B cell (primary cell): ENCODE measurements at places on chromosomes 5 and 9. TPM values are rescaled to one million over a fixed set of nuclear protein-coding genes. Genes with fewer than 3 reads are reported as not detected.

DNA sequence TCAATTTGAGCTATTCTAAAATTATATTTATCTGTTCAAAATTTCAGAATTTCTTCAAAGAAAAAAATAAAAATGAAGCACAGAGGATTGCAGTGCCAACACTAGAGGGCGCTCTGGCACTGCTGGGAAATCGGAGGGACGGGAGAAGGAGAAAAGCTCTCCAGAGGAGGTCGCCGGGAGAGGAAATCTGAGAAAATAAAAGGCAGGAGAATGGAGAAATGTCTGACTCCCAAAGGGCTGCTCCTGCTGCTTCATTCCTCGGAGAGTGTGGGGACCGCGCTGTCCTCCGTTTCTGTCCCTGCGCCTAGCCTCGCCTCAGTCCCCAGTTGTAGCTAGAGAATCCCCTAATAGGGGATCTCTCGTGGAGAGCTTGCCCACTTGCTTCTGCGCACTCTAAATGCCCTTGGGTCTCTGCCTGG, 40.0 kb upstream of the ARSB start:
- H3K27me3 ChIP-seq, result peaks cover 8% of the 10 kb centered on the region
- H3K4me3 ChIP-seq, result no peak overlapping the region
- peak; percentile 58 for DNase-seq
- H3K27ac ChIP-seq, result no peak overlapping the region

GNAQ gene
- total RNA-seq, result 0.36 and 1.4 TPM in 2 replicates

DNA sequence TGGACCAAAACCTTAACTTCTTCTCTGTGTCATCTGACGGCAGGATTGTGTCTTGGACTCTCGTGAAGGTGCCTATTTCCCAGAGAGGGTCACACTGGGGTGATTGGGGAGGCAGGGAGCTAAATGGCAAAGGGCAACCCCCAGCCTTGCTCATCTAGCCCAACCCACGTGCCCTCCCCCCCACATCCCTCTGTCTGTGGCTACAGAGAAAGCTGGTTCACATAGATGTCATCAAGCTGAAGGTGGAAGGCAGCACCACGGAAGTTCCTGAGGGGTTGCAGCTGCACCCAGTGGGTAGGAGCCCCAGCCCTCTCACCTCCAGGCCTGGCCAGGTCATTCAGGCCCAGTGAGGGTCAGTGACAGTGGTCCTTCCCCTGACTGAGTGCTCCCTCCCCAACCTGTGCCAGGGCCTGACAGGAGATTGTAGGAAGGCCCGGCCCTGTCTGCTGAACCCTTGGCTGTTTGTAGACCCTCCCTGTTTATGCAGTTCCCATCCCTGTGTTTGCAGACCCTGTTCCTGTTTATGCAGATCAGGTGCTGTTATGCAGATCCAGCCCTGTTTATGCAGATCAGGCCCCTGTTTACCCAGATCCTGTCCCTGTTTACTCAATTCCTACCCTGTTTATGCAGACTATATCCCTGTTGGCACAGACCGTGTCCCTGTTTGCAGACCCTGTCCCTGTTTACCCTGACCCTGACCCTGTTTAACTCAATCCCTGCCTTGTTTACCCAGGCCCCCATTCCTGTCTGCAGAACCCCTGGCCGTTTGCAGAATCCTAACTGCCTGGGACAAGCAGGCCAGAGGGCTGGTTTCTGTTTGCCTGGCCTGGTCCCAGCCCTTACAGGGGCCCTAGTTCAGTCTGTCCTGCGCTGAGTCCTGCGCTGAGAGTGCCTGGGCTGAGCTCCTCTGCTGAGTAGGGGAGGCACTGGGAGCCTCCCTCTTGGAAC, 10.4 kb downstream of the ENHO start:
- no peak for DNase-seq
- no peak overlapping the region for H3K27ac ChIP-seq
- H3K27me3 ChIP-seq, result no peaks in the 10 kb centered on the region
- no peaks in the 10 kb centered on the region for H3K36me3 ChIP-seq

GRCh38 chr5:98517560-98518366, 255.7 kb upstream of the RGMB start:
- no peaks in the 10 kb centered on the region for H3K36me3 ChIP-seq
- H3K4me1 ChIP-seq, result no peaks in the 10 kb centered on the region
- no peak overlapping the region for H3K27ac ChIP-seq
- H3K27me3 ChIP-seq, result no peaks in the 10 kb centered on the region

DNA sequence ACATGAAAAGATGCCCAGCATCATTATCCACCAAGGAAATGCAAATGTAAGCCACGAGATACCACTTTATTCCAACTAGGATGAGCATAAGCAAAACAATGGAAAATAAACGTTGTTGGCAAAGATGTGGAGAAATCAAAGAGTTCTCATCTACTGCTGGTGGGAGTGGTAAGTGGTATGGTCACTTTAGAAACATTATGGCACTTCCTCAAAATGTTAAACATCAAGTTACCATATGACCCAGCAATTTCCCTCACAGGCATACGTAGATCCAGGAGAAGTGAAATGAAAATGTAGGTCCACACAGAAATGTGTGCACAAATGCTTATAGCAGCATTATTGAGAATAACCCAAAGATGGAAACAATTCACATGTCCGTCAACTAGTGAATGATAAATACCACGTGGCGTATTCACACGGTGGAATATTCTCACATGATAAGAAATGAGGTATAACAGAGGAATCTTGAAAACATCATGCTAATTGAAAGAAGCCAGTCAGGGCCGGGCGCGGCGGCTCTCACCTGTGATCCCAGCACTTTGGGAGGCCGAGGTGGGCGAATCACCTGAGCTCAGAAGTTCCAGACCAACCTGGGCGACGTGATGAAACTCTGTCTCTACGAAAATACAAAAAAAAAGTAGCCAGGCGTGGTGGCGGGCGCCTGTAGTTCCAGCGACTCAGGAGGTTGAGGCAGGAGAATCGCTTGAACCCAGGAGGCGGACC, 16.4 kb upstream of the FLT4 start:
- no peak overlapping the region for H3K27ac ChIP-seq
- peaks cover 5% of the 10 kb centered on the region for H3K4me1 ChIP-seq
- no peak overlapping the region for H3K4me3 ChIP-seq
- no peaks in the 10 kb centered on the region for H3K27me3 ChIP-seq
- no peak for DNase-seq

- H3K27me3 ChIP-seq, result no peaks in the 10 kb centered on the region
- peaks cover 11% of the 10 kb centered on the region for H3K4me1 ChIP-seq
- no peak overlapping the region for H3K27ac ChIP-seq
- H3K36me3 ChIP-seq, result no peaks in the 10 kb centered on the region
- DNase-seq, result no peak
- H3K4me3 ChIP-seq, result no peak overlapping the region
Observed at GRCh38 chr5:81774374-81774773, 23.5 kb upstream of the SSBP2 start.

- peak overlapping the region; percentile 97 for H3K27ac ChIP-seq
- H3K36me3 ChIP-seq, result peaks cover 4% of the 10 kb centered on the region
- H3K4me3 ChIP-seq, result peak overlapping the region; percentile 77
- H3K27me3 ChIP-seq, result no peaks in the 10 kb centered on the region
Observed at GRCh38 chr5:172005708-172006320, 624 bp downstream of the FBXW11 start.

DNA sequence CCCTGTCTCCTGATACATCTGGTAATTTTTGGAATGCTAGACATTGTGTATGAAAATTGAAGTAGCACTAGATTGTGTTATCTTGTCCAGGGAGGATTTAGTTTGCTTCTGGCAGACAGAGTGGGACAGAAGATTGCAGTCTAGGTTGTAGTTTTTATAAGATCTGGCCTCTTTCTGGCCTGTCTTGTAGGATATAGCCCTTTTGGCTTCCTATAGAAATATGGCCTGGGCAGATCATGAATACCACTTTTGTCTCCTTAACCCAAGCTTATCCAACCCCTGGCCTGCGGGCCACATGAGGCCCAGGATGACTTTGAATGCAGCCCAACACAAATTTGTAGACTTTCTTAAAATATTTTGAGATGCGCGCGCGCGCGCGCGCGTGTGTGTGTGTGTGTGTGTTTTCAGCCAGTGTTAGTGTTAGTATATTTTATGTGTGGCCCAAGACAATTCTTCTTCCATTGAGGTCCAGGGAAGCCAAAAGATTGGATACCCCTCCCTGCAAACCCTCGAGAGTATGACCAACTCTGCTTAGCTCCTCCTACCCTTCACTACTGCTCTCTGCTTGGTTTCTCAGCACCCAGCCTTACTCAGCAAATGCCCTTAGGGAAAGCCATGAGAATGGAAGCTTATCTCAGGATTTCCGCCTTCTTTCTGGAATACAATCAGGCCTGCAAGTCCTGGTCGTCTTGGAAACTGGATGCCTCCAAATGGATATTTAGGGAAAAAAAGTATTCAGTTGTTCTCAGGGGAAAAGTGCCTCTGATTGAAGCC, 26.5 kb downstream of the ANKRD33B start:
- no peaks in the 10 kb centered on the region for H3K27me3 ChIP-seq
- H3K36me3 ChIP-seq, result no peaks in the 10 kb centered on the region
- H3K4me3 ChIP-seq, result no peak overlapping the region
- H3K4me1 ChIP-seq, result peaks cover 14% of the 10 kb centered on the region
- DNase-seq, result no peak

BARHL1 gene
- not detected in 2 replicates for total RNA-seq

DNA sequence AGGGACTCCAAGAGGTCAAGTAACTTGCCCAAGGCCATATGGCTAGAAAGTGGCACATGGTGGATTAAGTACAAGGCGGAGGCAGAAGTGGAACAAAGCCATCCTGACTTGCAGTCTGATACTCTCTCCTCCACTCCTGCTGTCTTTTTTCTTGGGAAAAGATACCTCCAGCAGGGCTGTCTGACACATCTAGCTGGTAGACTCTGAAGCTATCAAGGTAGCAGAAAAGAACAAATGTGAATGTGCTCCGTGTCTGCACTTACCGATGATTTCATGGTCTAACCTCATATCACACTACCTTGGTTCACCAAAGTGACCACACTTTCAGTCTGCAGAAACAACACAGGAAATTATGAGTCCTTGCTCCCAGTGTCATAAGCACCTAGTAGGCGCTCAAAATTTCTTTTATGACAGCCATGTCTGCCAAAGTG, 284.8 kb downstream of the CRB2 start:
- no peak for DNase-seq
- H3K36me3 ChIP-seq, result no peaks in the 10 kb centered on the region
- no peak overlapping the region for H3K27ac ChIP-seq

OR1J2 gene
- total RNA-seq, result not detected in 2 replicates

SPATA31E1 gene
- not detected in 2 replicates for total RNA-seq

GRCh38 chr5:177299697-177300096, 3.8 kb downstream of the RAB24 start:
- H3K36me3 ChIP-seq, result peaks cover 23% of the 10 kb centered on the region
- H3K4me3 ChIP-seq, result no peak overlapping the region
- H3K27me3 ChIP-seq, result no peaks in the 10 kb centered on the region

DNA sequence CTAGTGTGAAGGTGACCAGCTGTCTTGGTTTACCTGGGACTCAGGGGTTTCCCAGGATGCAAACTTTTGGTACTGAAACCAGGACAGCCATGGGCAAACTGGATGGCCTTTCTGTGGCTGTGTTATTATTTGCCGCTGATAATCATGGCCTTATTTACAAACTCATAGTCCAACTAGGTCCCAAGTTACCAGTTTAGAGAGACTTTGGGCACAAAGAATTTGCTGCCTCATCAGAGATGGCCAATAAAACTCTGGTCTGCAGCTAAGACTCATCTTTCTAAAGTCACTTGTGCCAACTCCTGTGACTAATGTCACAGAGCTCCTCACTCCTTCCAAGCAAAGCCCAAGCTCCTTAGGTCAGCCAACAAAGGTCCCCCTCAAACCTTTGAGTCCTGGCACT, 47.5 kb upstream of the PLPP6 start:
- H3K27ac ChIP-seq, result no peak overlapping the region
- no peaks in the 10 kb centered on the region for H3K36me3 ChIP-seq
- H3K27me3 ChIP-seq, result no peaks in the 10 kb centered on the region

GRCh38 chr5:178290376-178290775, 57.8 kb upstream of the PHYKPL start:
- no peak overlapping the region for H3K27ac ChIP-seq
- H3K36me3 ChIP-seq, result no peaks in the 10 kb centered on the region
- no peaks in the 10 kb centered on the region for H3K4me1 ChIP-seq
- no peak for DNase-seq
- H3K27me3 ChIP-seq, result peaks cover 3% of the 10 kb centered on the region

DNA sequence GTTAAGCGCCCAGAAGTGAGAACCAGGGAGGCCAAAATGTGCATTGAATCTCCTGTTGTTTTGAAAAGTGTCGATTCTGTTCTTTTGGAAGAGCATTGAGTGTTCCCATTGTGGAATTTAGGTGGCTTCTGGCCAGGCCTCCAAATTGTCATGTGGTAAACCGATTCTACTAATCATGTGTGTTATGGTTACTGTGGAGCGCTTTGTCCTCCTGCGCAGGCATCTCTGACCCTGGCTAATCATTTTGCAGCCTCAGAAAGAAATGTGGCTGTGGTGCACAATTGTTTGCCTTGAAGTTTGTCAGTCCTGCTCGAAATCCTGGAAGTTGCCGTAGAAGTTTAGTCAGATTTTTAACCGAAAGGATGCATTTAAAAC, 121.3 kb downstream of the RASGRF2 start:
- no peaks in the 10 kb centered on the region for H3K27me3 ChIP-seq
- H3K27ac ChIP-seq, result no peak overlapping the region
- H3K36me3 ChIP-seq, result no peaks in the 10 kb centered on the region

FAM221B gene
- total RNA-seq, result not detected in 2 replicates

DNA sequence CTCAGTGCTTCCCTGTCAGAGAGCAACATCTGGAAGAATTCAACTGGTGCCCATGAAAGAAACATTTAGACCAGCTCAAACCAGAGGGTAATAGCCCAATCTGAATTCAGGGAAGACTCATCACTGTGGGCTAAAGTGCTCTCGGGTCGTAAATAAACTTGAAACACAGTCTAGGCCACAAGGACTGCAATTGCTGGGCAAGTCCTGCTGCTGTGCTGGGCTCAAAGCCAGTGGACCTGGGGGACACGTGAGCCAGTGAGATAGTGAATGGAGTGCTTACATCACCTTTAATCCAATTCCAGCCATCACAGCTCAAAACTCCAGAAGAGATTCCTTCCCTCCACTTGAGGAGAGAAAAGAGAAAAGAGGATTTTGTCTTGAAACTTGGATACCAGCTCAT, 78.1 kb upstream of the DAP start:
- no peak overlapping the region for H3K4me3 ChIP-seq
- H3K27me3 ChIP-seq, result no peaks in the 10 kb centered on the region
- no peaks in the 10 kb centered on the region for H3K36me3 ChIP-seq
- no peak overlapping the region for H3K27ac ChIP-seq

GRCh38 chr5:126403876-126404275, 19.3 kb upstream of the GRAMD2B start:
- no peaks in the 10 kb centered on the region for H3K4me1 ChIP-seq
- no peak for DNase-seq
- no peaks in the 10 kb centered on the region for H3K36me3 ChIP-seq
- H3K27ac ChIP-seq, result no peak overlapping the region
- H3K4me3 ChIP-seq, result no peak overlapping the region
- H3K27me3 ChIP-seq, result peaks cover under 1% of the 10 kb centered on the region

SLU7 gene
- 68.3 and 83.2 TPM in 2 replicates for total RNA-seq

SH3PXD2B gene
- not detected in 2 replicates for total RNA-seq

DNA sequence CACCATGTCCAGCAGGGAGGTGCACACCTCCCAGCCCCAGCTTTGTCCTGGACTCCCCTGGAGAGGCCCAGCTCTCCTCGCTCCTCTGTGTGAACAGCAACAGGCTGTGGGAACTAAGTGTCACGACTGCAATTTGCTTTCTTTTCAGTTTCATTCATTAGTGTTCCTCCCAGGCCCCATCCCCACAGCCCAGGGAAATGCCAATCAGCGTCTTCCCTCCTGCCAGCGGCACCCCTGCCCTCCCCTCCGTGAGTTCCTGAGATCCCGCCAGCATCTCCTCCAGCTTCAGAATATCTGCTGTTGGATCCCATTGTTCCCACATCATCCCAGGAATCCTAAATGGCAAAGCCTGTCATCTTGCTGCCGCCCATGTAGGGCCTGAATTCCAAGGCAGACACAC, 13.1 kb upstream of the RPL26L1 start:
- H3K27ac ChIP-seq, result no peak overlapping the region
- no peak overlapping the region for H3K4me3 ChIP-seq
- no peak for DNase-seq
- peaks cover 1% of the 10 kb centered on the region for H3K36me3 ChIP-seq
- H3K4me1 ChIP-seq, result no peaks in the 10 kb centered on the region
- H3K27me3 ChIP-seq, result no peaks in the 10 kb centered on the region
